NCI-H187 treated with DMSO at 0.1 percent for 48 hours (cell line): ENCODE measurements at places on chromosomes 2 and 18.
A peak's percentile ranks its signal among the peaks of the same experiment; 100 is the strongest.

- no peak for DNase-seq
Observed at GRCh38 chr2:162301151-162301804, 17.2 kb downstream of the IFIH1 start.

GRCh38 chr2:128638341-128639119 is 319.9 kb upstream of the HS6ST1 start:
- no peak for DNase-seq

DNA sequence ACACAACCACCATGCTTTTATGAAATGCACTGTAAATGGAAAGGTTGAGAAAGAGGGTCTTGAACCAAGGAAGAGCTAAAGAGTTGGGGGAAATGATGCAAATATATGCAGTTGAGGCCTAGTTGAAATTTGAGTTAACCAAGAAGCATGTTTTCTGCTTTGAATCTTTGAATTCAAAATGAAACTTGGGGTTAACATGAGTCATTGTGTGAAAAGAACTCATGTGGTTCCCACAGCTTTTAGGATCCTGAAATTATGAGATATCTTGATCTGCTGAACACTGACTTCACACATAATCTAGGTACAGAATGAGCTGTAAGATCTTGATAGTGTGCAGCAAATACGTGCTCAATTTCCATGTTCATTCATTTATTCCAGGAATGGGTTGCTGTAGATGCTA is 422.9 kb upstream of the TRIB2 start:
- no peak for DNase-seq

DNA sequence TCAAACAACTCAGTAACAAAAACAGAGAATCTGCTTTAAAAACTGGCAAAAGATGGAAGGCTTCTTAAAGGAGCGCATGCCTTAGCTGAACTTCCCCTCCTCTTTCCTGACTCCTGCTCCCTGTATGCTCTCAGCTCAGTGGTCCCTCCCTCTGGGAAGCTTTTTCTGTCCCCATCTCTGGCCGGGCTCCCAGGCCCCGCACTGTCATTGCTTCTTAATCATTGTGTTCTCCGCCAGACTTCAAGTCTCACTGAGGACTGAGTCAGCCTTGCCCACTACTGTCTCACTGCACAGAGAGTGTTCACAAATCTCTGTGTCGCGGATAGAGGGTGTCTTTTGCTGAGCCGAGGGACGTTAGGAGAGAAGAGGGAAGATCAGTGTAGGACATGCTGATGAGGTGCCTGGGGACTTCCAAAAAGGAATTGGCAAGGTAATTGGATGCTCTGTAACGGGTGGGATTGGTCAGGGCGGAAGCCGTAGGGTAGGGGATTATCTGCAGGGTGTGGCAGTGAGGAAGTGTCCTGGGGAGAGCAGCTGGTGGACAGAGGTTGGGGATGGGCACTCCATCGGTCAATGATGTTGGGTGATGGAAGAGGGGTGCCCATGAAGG is 16.2 kb downstream of the TOGARAM2 start:
- DNase-seq = no peak

DNA sequence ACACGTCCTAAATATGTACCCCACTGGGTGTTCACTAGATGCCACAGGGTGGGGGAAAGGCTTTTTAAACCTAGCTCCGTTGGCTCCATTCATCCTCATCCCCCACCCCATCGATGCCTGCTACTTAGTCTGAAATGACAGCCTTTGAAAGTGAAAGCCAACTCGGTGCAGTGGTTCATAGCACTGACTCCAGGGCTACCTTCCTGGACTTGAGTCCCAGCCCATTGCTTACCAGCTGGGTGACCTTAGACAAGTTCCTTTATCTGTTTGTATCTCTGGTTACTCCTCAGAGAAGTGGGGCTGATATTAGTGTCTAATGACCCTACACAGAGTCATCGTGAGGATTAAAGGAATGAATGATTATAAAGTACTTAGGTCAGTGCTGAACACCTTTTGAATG is 24.4 kb downstream of the EHD3 start:
- DNase-seq = no peak

GRCh38 chr2:202375033-202375608 is 1.0 kb upstream of the BMPR2 start:
- DNase-seq = no peak

- DNase-seq = peak; percentile 3
Observed at GRCh38 chr2:191109888-191110287, 40.9 kb downstream of the STAT4 start.

DNA sequence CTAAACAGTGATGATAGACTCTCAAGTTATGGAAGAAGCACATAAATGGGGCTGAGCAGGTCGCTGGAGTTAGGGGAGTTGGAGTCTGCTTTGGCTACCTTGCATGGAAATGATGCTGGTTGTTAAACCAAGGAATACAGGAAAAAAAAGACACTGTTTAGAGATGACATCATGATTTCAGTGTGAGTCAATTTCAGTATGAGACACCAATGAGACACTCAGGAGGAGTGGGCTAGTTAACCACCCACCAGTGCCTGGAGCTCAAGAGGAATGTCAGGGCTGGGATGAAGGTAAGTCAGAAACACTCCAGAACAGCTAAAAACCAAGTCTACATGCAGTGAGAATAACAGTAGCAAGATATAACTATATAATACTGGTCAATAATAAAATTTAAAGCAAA is 303.6 kb downstream of the SOX11 start:
- DNase-seq = no peak

DNA sequence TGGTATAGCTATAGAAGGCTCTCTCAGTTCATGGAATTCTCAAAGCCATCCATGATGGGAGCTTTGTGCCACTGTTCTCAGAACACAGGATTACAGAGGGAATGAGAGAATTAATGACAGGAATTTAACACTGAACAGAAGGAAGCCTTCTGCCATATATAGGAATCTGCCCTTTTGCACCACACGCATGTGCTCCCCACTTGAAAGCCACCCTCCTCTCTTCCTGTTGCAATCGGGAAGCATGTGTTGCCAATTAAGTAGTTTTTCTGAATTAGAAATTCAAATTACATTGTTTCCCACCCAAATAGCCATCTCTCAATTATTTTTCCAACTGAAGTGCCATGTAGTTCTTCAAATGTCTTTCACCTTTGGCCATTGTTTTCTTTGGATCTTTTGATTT is 71.3 kb downstream of the C1D start:
- no peak for DNase-seq

DNA sequence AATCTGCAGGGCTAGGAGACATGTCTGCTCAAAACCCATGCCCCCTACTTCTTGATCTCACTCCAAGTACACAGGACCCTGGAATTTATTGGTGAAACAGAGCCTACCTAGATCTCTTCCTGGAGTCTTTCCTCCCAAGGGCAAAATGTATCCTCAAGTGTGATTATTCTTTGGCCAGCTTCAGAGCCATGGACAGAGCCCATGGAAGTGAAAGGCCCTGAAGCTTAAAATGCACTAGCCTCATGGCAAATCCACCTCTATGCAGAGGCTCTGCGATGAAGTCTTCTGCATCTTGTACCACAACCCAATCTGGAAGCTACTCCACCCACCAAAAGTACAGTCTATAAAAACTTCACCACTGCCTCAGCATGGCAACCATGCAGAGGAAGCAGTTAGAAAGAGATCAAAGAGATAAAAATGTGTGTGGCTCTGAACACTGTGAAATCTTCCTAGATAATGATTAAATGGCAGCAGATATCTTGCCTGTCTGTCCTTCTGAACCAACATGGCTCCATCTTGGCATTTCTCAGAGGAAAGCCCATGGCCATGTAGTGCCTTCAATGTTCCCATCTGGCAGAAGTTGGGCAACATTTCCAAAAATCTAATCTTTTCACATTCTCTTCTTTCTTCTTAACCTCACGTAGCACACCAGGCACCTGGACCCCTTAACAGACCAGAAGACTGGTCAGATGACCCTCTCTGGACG is 142.9 kb upstream of the KLF7 start:
- no peak for DNase-seq

- no peak for DNase-seq
Observed at GRCh38 chr2:45273412-45274249, 264.4 kb upstream of the SIX2 start.

DNA sequence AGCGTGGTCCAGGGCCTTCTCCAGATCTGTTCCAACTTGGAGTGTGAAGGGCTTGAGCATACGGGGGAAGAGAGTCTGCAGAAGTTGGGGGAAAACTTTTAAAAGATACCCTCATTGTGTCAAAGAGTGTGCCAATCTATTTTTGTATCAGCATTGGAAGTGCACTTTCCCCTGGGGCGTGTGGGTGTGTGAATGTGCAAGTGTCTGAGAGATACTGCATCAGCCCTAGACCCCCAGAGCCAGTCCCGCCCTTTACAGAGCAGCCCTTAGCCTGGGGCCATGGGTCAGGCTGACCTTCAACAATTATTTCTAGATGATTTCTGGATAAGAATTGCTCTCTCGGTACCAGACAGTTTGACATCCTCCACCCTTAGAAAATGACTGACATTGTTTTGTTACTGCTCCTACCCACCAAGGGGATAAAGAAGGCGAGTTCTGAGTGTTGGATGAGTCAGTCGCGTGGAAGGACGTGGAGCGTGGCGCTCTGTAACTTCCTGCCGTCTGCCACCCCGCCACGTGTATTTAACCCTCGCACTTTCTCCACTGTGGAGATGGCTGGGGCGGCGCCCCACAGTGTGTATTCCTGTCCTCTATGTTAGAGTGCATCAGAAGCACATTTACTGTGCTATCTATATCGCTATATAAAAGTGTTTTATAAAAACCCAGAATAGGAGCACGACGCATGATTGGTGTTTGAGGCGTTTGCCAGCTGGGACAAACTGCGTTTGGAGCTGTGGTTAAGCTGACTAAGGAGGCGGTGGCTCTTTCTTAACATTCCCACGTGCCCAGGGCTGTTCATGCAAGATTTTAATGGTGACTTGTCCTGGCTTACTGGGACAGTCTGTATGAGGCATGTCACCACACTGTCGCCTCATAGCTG is 122.6 kb downstream of the CABLES1 start:
- DNase-seq = no peak

GRCh38 chr2:76749858-76750257 is 772.3 kb downstream of the LRRTM4 start:
- DNase-seq = no peak

DNA sequence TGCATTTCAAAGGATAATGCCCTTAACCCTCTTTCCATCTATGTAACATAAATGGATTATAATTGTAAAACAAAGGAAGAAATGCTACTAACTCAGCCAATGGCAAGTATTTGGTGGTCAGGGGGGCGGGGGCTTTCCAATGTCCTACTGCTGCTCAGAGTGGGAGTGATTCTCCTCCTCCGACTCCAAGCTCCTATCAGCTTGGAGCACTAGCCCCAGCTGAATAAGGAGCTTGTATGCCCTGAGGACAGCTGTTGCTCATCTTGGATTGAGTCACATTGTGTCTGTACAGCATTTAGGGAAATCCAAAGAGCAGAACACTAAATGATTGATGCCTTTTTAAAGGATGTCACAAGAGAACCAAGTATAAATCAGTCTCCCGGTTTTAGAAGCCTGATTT is 105.6 kb upstream of the ZNF521 start:
- no peak for DNase-seq

GRCh38 chr2:156481312-156481711 is 45.1 kb downstream of the GPD2 start:
- no peak for DNase-seq

- DNase-seq = no peak
Observed at GRCh38 chr2:206328974-206329373, 54.5 kb downstream of the ZDBF2 start.

DNA sequence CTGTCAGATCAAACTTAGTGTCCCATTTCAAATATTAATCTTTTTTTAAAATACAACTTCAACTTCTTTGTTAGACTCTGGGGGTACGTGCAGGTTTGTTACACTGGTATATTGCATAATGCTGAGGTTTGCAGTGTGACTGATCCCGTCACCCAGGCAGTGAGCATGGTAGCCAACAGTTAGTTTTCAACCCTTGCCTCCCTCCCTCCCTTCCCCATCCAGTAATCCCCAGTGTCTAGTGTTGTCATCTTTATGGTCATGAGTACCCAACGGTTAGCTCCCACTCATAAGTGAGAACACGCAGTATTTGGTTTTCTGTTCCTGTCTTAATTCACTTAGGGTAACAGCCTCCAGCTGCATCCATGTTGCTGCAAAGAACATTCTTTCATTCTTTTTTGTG is 23.9 kb downstream of the NOL10 start:
- no peak for DNase-seq

DNA sequence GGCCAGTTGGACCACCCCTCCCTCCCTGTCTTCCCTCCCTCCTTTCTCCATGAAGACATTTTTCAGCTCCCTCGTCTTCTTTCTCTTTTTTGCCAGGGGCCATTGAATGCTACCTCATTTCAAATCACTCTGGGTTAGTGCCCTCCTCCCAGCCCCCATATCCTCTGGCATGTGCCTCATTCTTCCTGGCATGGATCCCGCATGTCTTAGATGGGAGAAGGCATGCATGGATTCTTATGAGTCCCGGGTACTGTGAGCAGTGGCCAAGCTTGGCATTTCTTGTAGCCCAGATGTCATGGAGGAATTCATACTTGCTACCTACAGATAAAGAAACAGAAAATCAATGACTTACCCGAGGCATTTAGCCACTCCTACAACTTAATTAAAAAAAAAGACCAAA is 9.0 kb upstream of the HAAO start:
- DNase-seq = no peak

DNA sequence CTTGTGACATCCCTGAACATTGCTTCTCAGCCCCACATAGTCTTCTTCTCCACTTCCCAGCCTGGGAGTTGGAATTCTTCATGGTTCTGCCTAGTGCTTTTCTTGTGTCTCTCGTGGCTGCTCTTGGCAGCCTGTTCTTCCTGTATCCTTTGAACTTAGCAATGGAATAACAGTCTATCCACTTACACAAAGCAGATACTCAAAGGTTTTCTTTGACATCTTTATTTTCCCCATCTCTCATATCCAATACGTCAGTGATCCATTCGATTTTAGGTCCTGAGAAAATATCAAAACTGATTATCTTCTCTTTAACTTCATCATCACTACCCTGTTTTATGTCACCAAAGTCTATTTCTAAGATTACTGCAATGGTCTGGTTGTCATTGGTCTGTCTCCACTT is 1091.2 kb upstream of the PIK3C3 start:
- no peak for DNase-seq

DNA sequence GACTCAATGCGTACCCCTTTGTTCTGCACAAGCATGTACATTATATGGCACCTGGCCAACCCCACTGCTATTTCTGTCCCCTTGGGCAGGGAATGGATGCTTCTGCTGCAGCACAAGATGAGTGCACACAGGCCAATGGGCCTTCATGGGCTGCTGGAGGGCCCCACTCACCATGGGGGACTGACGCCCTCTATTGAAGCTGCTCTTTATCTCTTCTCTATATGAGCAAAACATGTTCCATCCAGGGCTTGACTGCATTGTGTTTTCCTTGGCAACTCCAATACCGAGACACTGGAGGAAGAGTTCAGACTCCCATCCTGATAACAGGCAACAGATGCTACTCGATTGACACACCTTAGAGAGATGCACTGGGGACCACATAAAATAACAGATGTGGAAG is 251.6 kb upstream of the NCKAP5 start:
- no peak for DNase-seq

GRCh38 chr2:16390561-16390960 is 275.1 kb downstream of the CYRIA start:
- no peak for DNase-seq

GRCh38 chr2:64391424-64391823 is 62.5 kb upstream of the LGALSL start:
- DNase-seq = no peak

- no peak for DNase-seq
Observed at GRCh38 chr2:206692971-206693370, 25.2 kb downstream of the DYTN start.
